NCI-H2107 (cell line): ENCODE measurements at places on chromosomes 1 and 21.

GRCh38 chr1:85048296-85049064 lies at the start of gene MCOLN3:
Gene MCOLN3 (minus strand): TSS chr1:85048500. CDS start chr1:85045360, 3,140 bp downstream.
- peak; percentile 69 for DNase-seq

- DNase-seq, result no peak
Measured at GRCh38 chr1:19351873-19352272, 39.7 kb downstream of the SLC66A1 start.

- no peak for DNase-seq
Measured at GRCh38 chr1:43418858-43419257, 29.2 kb downstream of the SZT2 start.

DNA sequence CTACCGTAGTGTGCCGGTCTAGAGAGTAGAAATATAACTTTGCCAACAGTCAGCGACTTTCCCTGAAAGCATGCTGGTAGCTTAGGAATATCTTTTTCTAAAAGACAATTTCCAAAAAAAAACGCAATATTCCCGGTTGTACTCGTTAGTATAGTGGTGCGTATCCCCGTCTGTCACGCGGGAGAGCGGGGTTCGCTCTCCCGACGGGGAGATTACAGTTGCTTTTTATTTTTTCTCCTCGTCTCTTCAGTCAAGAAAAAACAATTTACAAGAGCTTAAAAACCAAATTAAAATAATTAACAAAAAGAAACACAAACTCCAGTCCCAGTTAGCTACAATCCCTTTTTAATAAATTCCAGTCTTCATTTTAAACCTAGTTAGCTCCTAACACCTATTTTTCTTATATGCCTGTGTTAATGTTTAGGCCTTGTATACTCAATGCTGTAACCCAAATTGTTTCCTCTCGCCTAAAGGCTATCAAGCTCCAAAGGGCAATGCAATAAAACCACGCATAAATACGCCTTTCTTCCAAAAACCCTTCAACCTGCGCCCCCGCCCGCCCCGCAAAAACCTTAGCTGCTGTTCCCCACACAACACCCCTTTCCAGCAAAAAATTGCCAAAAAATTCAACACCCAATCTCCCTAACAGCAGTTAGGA lies 7.8 kb downstream of the HSPA6 start:
- DNase-seq, result no peak

GRCh38 chr1:116873680-116874271 lies 35.9 kb upstream of the PTGFRN start:
- no peak for DNase-seq

GRCh38 chr1:223338811-223339746 lies 24.9 kb downstream of the SUSD4 start:
- DNase-seq, result no peak

GRCh38 chr1:169731446-169731845 lies 2.4 kb downstream of the SELE start:
- DNase-seq, result no peak
